ENCODE measurements at places on chromosomes 12 and 14.

- no peak for DNase-seq
Observed at GRCh38 chr14:95265106-95266094, 54.3 kb downstream of the CLMN start.

DNA sequence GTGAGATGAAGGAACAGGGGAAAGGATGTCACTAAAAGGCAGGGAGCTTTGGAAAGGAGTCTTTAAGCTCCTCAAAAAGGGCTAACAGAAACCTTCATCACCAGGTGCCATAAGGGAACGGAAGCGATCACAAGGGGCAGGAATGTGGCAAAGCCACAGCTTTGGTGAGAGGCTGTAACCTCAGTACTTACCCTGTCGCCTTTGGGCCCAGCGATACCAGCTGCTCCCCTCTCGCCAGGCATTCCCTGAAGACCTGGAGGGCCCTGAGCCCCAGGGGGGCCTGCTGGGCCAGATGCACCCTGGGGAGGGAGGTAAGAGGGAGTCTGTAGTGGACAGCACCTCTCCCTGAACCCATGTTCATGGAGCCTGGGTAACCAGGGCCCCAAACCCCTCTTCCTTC is 18.9 kb downstream of the TMEM106C start:
- no peak for DNase-seq

- DNase-seq = no peak
Observed at GRCh38 chr12:30026621-30027234, 243.0 kb upstream of the TMTC1 start.

DNA sequence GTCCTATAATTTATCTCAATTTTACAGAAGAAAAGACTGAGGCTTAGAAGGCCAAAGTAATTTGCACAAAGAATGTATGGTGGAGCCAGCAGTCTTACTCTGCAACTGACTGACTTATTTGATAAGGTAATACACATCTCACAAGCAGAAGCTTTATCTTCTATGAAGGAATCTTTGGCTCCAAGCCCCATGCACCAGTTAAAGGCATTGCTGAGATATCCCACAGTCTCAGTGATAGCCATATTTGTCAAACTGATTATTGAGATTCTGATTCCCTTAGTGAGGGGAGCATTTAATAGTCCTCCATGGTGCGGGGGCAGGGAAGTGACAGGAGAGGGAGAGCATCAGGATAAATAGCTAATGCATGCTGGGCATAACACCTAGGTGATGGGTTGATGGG is 60.4 kb upstream of the GRIP1 start:
- DNase-seq = no peak

- no peak for DNase-seq
Observed at GRCh38 chr12:16506394-16506793, 99.6 kb downstream of the LMO3 start.

- DNase-seq = no peak
Observed at GRCh38 chr14:56805201-56805991, 4.9 kb downstream of the OTX2 start.

DNA sequence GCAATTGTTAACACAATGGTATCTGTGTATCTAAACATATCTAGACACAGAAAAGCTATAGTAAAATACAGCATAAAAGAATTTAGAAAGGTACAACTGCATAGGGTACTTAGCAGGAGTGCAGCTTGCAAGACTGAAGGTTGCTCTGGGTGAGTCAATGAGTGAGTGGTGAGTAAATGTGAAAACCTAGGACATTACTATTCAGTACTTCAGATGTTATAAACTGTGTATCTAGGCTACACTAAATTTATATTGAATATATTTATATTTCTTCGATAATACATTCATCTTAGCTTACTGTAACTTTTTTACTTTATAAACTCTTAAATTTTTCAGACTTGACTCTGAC is 409.0 kb upstream of the DCN start:
- DNase-seq = no peak

DNA sequence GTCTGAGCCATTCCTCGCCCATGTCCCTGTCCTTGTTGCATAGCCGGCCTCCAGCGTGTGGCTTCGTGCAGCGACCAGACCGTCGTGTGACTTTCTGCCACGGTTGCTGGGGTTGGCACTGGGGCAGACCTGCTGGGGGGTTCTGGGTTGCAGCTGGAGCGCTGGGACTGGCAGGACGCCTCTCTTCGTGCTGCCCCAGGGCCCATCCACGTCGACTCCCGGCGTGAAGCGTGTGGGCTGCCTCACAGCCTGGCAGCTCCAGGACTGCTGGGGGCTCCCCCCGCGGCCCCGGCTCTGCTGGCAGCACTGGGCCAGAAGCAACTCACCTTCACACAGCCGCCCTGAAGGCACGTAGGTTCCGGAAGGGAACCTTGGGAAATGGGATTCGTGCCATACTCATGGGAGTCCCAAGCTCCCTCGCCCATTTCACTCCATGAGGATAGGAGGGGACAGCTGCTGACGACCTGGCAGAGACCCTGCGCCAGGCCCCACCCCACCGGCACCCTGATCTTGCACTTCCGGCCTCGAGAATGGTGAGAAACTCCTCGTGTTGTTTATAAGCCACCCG is 51.9 kb downstream of the GALNT9 start:
- no peak for DNase-seq

DNA sequence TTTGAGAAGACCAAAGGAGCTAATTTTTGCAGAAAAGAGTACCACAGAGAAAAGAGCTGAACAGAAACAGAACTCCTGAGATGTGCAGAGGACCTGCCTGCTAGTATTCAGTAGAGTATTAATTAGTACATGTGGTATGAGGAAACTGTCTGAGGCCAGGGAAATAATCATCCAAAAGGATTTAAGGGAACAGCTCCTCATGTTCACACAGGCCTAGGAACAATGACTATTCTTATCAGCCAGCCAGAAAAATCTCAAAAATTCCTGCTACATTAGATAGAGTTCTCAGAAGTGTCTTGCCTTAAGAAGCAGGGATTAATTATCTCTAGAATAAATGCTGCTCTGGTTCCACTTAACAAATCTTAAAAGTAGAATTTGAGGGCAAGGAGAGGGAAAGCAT is 36.4 kb downstream of the PKP2 start:
- no peak for DNase-seq

- DNase-seq = no peak
Observed at GRCh38 chr14:59208224-59208814, 19.9 kb downstream of the DAAM1 start.

GRCh38 chr14:99410019-99410418 is 70.6 kb downstream of the SETD3 start:
- DNase-seq = no peak

DNA sequence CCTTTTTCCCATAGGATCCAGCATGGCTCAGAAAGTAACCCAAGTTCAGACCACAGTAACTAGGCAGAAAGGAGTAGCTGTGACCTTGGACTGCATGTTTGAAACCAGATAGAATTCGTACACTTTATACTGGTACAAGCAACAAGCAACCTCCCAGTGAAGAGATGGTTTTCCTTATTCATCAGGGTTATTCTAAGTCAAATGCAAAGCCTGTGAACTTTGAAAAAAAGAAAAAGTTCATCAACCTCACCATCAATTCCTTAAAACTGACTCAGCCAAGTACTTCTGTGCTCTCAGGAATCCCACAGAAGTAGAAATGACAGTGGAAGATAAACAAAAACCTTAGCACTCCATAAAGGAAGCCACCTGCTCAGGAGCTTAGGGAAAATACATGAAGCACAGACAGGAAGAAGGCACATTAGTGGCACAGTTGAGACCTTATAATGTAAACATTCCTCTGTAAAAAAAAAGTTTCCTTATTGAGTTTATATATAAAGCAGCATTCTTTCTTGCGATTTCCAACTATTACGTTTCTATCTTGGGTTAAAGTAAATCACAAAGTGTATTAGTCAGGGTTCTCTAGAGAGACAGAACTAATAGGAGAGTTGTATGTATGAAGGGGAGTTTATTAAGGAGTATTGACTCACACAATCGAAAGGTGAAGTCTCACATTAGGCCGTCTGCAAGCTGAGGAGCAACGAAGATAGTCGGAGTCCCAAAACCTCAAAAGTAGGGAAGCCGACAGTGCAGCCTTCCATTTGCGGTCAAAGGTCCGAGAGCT is 398.4 kb downstream of the DAD1 start:
- DNase-seq = no peak

DNA sequence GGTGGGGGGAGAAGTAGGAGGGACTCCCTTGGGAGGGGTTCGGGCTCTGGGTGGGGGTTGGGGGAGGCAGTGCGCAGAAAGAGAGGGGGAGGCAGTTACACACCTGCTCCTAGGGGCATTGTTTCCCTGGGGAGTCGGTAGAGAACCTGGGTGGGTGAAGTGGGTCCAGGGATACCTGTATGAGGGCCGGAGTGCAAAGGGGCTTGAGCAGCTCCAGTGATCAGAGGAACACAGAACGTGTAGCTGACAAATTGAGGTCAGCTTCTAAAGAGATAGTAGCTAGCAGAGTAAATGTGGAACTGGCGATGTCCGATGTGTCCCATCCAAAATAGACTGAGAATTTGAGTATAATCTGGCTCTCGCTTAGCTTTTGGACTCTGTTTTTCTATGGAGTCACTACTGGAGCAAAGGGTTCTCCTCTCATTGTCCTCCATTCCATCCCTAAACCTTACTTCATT is 502 bp downstream of the SMARCD1 start:
- no peak for DNase-seq

GRCh38 chr14:22540293-22540692 is 48.7 kb downstream of the DAD1 start:
- no peak for DNase-seq

DNA sequence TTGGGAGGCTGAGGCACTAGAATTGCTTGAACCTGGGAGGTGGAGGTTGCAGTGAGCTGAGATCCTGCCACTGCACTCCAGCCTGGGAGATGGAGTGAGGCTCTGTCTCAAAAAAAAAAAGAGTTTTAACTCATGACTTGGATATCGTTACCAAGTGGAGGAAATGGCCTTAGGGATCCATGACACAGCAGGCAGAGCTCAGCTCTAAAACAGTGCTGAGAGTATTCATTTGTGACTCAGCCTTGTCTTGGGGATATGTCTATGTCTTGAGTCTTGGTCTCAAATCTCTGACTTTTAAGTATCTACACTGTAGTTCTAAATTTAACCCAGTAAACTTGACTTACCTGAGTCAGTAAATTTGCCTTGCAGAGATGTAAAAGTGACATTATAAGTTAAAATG is 8.8 kb upstream of the PEX5 start:
- no peak for DNase-seq

- DNase-seq = no peak
Observed at GRCh38 chr12:24723759-24724158, 225.1 kb downstream of the BCAT1 start.

DNA sequence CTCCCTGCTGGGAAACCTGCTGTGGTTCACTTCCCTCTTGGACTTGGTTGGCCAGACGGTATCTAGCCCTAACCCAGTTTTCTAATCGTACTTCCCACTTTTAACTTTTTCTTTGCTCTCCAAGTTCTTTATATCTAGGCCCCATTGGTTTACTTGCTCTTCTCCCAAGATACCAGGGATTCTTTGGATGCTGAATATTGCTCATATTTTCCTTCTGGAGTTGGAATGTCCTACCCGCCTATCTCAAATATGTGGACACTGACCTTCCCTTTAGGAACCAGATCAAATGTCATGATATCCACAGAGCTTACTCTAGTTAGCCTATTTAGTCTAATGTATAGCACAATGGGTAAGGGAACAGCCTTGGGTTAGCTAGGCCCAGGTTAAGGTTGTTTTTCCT is 228.6 kb downstream of the DACT1 start:
- no peak for DNase-seq

DNA sequence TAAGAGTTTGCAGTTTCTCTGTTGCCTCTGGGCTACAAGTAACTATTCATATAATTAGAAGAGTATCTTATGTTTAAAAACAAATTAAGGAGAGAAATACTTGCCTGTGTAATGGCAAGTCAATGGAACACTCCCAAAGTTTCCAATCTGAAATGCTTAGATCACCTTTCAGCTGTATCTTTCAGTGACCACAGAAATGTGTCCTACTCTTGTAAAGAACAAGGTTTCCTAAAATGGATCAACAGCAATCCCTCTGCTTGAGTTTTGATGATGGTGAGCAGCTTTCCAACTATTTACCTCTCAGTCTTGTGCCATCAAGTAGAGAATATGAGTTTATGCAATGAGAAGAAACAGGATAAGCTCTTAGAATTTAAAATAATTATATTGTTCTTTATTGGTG is 92.9 kb downstream of the ERGIC2 start:
- DNase-seq = no peak

GRCh38 chr14:91009501-91010152 is 50.8 kb downstream of the RPS6KA5 start:
- no peak for DNase-seq

DNA sequence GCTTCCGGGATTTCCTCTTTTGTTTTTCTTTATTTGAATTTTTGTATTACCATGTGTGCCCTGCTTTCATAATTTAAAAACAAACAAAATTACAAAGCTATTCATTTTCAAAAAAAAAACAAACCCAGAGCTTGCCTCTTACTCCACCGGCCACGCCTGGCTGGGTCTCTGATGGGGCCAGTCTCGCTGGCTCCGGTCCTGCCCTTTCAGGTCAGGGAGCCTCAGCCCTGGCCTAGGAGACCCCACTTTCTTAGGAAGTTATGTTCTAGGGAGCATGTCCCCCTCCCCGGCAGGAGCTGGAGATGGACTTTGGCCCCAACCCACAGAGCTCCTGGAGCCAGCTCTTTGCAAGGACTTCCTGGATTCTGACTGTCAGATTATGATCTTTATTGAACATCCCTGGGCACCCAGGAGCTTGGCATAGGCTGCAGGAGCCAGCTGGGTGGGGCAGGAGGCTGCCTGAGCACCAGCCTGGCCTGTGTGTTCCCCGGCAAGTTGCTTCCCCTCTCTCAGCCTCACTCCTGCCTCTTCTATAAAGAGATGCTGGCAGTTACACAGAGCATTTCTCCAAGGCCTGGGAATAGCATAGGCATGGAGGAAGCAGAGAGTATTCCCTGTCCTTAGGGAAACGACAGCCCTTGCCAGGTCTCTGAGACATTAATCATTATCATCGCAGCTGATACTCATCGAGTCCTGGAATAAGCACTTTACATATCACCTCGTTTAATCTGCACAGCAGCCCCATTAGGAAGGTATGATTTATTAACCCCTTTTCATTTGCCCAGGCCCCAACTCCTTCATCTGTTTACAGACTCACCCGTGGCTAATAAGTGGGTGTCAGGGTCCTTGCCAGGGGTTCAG is 3.5 kb downstream of the DEGS2 start:
- no peak for DNase-seq

DNA sequence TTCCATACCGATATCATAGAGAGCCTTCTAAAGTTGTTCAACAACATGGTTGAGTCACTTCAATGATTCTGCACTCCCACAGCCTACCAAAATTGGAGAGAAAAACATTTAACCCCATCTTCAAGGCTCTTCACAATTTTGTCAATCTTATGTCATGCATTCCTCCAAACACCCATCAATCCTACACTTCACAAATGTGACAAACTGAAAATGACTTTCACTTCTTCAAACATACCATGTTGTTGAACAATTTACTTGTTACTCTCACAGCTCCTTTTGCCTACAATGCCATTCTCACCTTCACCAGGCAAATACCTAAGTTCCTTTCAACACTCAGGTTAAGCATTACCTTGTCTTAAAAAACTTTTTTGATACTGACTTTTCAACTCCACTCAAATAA is 88.0 kb downstream of the OSBPL8 start:
- DNase-seq = no peak

Data from C1 segment of cervical spinal cord (tissue), 14 donors.